ENCODE measurements at places on chromosomes 4 and X.
A peak's percentile ranks its signal among the peaks of the same experiment; 100 is the strongest.

DNA sequence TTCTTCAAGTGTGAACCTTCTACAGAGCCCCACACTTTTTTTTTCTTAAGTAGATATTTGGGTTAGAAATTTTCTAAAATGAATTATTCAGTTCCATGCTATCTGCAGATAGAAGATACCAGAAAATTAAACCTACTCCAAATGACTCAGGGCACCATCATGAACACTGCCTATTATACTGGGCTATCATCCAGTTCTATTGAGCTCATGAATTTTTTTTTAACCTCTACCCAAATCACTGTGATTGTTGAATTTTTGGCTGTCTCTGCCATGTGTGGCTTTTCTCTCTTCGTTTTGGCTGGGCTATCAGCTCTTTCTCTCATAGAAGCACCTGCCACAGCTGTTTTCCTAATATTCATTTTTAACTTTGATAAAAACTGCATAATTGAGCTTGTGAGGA, 31.0 kb upstream of the SLC34A2 start:
- peak; percentile 3 for DNase-seq

DNA sequence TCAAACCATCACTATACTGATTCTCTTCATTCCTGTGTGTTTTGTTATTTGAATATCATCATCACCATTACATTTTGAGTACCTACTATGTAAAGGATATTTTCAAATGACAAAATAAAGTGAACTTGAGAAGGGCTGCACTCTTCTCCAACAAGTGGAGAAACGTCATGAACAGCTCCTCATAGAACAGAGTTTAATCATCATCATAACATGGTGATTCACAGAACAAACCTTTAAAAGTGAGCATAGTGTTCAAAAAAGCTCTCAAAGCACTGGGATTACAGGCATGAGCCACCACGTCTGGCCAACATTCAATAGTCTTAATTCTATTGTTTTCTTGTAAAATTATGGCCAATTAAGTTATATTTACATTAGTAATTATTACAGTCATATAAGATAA, 993.9 kb downstream of the PDHA2 start:
- no peak for DNase-seq

DNA sequence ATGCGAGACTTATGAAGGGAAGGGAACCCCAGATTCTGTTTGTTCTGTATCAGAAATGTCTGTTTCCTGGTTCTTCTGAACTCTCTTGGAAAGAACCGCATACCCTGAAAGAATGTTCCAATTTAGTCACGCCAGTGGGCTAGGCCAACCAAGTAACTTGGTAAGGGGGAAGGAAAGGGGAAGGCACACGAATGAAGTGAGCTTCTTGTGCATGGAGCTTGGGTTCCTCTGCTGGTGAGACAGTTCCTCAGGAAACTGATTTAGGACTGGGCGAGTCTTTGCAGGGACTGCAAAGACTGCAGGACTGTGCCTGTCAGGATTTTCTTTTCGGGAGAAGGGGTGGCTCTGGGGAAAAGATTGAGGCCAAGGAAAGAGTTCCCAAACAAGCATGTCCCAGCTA, 35.6 kb downstream of the FRMPD3 start:
- DNase-seq, result peak; percentile 23

DNA sequence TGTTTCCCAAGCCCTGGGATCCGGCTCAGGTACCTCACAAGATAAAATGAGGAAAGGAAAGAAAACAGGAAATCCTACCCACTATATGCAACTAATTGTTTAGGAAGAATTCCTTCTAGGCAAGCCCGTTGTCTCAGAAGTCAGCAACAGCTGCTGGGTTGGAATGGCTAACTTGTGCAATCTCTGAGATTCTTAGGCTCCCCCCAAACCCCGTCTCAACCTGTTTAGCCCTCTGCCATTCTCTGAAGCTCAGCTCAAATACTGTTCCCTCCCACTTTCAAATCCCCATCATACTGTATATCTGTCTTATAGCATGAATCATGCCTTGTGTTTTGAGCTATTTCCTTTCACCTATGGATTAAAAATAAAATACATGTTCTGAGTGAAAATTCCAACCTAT, 28.9 kb downstream of the STARD8 start:
- DNase-seq, result no peak

DNA sequence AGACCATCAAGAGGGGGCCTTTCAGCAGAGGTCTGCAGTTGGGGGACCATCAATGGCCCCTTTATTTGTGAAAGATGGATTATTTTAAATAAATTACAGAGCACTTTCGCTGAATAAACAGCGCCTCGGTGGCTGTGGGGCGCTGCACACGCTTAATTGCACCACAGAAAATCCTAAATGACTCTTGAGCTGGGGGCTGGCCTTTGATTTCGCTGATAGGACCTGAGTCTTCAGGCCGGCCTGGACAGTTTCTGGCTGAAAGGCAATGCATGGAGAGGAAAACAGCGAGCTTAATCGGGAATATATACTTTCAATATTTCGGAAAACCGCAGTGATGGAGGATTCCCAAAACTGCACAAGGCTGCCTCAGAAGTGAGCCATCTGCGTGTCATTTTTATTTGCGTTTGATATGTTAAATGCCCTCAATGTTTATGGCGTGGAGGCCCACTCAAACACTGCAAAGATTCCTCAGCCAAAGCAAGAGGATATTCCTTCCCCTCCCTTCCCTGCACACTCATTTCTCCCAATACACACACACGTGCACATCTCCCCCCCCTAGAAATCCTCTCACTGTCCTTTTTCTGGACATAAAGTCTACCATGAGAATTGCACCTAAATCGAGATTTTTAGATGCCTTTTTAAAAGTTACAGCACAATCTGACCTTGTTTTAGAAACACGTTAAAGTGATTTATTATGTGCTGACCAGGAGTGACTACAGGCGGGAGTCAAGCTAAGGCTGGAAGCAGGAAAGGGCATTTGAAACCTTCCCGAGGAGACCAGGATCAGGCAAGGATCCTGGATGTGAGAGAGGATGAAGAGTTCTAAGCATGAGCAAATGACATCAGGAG, 340.7 kb downstream of the RAB28 start:
- DNase-seq, result no peak

GRCh38 chr4:140004549-140004895, 149.5 kb downstream of the MAML3 start:
- no peak for DNase-seq

- peak; percentile 90 for DNase-seq
Measured at GRCh38 chr4:148007314-148007760, 275.4 kb downstream of the ARHGAP10 start.

GRCh38 chr4:31160146-31160545, 440.0 kb downstream of the PCDH7 start:
- DNase-seq, result peak; percentile 8

DNA sequence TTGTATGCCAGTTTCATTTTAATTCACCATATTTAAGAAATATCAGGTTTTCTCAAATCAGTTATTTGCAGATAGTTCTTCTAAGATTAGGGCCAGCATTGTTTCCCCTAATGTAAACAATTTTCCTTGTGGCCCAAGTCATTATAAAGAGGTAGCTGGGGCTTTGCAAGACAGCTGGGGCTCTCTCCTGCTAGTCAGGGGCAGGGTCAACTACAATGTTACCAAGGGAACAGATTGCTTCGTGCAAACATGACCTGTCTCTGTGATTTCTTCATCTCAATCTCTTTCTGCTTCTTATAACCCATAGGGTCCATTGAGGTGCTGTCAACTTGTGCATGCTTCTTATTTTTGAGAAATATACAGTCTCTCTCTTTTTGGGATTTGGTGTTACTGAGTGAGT, 12.1 kb downstream of the ARMCX6 start:
- DNase-seq, result no peak

- DNase-seq, result no peak
Measured at GRCh38 chr4:98204236-98204553, 57.0 kb upstream of the RAP1GDS1 start.

DNA sequence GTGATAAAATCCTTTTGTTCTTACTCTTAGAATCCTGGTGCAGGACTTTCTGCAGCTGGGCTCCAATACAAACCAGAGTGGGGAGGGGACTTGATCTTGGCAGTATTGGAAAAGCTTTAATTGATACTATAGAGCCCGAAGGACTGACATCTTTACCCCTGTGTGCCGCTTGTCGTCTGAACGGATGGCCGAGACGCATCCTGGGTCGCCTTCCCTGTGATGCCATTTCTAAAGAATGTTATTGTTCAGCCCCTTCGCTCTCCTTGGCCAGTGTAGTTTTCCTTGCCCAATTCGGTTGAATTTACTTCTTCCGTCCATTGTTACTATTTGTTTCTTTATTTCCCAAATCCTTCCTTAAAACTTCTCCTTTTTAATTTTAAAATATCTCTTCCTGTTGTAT, 80.9 kb downstream of the CLDN34 start:
- DNase-seq, result no peak

GRCh38 chrX:2572740-2573139, 72.0 kb upstream of the DHRSX start:
- no peak for DNase-seq

DNA sequence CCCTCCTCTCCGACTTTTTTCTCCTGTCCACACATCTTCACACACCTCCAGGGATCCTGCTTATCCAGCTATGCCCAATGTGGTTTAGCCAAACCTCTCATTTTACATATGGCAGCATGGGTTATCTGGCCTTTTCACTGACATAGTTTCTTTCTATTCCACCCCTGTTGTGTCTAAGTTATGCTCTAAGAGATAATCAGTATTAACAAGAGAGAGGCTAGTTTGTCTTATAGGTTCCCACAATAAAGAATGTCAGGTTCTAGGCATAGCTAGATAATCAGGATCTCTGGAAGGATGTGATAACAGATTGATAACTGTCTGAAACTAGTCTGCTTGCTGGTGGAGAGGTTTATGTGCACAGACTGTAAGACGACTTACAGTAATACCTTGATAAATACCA, 7.7 kb upstream of the GALNT7 start:
- DNase-seq, result no peak

GRCh38 chr4:102546635-102547034, 45.5 kb downstream of the NFKB1 start:
- DNase-seq, result no peak

DNA sequence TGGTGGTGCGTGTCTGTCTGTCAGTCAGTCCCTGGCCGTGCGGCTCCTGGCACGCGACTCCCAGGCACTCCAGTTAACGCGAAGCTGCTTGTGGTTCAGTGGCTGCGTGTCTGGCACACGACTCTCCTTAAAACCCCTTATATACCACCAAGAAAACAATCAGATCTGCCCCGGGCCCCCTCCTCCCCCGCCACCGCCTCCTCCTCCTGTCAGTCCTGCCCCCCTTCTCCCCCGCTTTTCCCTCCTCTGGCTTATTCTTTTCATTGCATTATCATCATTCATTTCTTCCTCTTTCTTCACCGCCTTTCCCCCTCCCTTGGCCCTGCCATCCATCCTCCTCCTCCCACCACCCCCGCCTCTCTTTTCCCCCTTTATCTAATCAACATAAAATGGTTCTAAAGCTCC, at the start of gene NEUROG2:
NEUROG2 (minus strand) TSS at position 115 of the 405 bp plus-strand sequence. CDS start 705 bp downstream, outside the sequence.
- DNase-seq, result no peak

DNA sequence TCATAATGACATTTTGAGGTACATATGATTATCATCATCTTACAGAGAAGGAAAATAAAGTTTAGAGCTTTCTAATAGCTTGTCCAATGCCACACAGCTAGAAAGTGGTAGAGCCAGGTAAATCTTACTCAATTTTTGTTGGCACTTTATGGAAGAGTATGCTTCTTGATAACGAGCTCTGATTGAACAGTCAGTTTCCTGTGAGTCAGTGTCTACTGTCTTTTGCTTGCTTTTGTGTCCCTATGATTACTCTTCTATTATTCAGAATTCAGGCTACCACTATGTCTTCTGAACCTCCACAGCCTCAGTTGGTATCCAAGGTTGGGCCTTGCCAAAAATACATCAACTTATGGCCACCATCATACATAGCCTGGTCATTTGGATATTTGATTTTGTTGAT, 2.6 kb downstream of the FAAH2 start:
- DNase-seq, result no peak

- DNase-seq, result no peak
Measured at GRCh38 chr4:26307037-26307800, 13.6 kb upstream of the RBPJ start.

DNA sequence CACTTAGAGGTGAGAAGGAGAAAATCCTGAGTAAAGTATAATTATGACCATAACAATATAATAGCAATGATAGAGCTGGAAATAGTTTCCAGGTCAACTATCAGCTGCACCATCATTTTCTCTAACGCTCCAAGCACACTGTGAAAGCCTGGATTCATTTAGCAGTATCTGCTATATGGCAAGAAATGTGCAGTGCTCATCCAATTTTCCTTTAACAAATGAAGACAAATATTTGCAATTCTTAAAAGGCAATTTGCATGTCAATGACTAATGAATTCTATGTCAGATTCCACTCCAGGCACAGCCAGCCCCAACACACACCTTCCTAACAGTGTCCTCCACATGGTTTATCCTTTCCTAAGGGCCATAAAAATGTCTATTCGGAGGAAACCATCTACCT, 12.7 kb downstream of the PRSS12 start:
- no peak for DNase-seq

DNA sequence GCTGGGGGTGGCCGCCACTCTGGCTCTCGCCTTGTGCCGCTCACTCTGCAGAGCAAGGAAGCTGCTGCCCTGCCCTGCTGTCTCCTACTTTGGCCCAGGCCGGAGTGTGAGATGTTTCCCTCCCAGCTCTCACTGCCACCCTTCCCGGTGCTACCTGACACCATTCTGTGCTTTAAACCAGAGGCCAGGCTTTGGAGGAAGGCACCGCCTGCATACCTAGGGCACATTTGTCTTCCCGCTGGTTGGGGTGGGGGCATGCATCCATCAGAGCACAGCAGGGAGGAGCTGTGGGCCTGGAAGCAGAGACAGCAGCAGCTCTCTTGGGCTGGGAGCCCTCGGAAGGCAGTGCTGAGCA, 96.9 kb upstream of the PSAPL1 start:
- no peak for DNase-seq

- no peak for DNase-seq
Measured at GRCh38 chr4:119068529-119068962, 67.1 kb upstream of the MYOZ2 start.

GRCh38 chr4:44623676-44624075, 27.7 kb downstream of the YIPF7 start:
- DNase-seq, result no peak

DNA sequence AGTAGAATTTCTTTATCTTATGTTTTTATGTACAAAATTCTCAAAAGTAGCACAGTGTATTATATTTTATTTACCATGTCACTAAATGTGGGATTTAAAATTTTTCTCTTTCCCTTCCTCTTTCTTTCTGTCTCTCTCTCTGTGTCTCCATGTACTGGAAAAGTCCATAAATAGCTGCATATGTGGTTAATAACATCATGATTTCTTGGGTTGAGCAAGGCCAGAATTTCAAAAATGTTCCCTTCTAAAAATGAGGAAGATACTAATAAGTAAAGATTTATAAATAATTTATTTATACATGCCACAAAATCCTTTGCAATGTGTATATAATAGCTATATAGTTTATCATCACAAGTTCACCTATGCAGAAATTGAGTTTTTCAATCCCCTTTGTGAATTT, 29.1 kb upstream of the DKK2 start:
- no peak for DNase-seq

DNA sequence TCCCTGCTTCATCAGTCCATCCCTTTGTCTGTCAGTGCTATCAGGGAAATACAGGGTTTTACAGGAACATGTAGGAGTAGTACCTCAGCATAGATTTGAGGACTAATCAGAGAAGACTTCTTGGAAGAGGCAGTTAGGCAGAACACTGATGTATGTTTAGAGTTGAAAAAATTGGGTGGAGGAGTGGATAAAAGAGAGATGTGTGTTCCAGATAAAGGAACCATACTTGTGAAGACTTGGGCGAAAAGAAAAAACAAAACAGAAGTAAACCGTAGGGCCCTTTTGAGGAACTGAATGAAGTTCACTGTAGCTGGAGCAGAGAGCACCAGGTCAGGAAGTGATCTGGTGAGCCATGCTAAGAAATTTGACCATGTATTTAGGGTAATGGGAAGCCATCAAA, 32.3 kb downstream of the AFF1 start:
- no peak for DNase-seq

- DNase-seq, result no peak
Measured at GRCh38 chr4:180356766-180357165, 1886.4 kb upstream of the TENM3 start.
